8988T (cell line): ENCODE measurements at places on chromosomes 4 and X.

- no peak for DNase-seq
These were observed 116.8 kb upstream of the ZCCHC13 start for GRCh38 chrX:74187211-74187610.

GRCh38 chr4:28117084-28117682 lies 1256.5 kb downstream of the STIM2 start:
- DNase-seq = no peak

- DNase-seq = no peak
These were observed 1023.9 kb upstream of the GRID2 start for GRCh38 chr4:91279899-91280298.

GRCh38 chrX:151790481-151791160 lies 56.1 kb downstream of the CNGA2 start:
- no peak for DNase-seq

GRCh38 chr4:163679189-163679588 lies 184.7 kb downstream of the TMA16 start:
- peak; percentile 11 for DNase-seq

DNA sequence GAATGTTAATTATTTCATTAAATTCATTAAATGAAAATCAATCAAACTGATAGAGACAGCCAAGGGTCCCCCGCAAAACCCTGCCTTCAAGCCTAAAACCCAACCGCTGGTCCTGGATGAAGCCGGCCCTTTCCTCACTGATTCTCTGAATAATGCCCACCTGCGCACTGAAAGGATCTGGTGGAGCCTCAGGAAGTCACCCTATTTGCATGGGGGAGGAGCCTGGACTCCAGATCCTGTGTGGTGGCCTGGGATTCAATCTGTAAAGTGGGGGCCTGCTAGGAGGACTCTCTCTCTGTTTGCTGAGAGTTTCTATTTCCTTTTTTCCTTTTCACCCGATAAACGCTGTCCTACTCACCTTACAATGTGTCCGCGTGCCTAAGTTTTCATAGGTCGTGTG lies 97.9 kb upstream of the ADAMTS3 start:
- DNase-seq = no peak

DNA sequence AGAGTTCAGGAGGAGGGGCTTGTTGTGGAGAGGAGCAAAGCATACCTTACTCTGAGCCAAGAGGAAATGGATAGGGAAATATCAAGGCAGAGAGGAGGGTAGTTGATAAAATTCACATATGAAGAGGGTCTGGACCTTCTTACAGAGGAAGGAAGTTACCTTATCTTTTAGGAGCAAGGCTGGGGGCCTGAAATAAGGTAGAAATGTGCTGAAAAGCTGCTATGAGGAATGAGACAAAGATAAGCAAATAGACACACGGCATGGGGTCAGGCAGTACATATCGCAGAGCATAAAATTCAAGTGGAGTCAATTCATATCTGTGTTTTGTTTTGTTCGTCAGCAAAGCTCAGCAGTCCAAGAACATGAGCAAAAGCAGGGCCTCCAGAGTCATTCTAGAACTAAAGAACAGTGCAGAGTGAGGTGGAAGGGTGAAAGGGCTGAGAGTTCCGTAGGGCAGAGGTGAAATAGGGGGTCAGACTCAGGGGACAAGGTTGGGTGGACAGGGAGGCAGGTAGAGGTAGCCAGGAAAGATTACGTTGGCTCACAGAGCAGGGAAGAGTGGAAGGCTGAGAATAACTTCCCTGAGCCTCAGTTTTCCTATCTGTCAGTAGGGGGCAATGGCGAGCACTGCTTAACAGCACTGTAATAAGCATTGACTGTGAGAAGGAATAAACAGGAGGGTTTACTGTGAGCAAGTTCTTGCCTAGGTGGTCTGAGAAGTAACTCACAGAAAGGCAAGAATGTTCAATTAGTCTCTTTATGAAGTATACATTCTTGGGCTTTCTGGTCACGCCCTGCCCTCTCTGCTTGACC lies 9.2 kb downstream of the VSIG4 start:
- DNase-seq = no peak

DNA sequence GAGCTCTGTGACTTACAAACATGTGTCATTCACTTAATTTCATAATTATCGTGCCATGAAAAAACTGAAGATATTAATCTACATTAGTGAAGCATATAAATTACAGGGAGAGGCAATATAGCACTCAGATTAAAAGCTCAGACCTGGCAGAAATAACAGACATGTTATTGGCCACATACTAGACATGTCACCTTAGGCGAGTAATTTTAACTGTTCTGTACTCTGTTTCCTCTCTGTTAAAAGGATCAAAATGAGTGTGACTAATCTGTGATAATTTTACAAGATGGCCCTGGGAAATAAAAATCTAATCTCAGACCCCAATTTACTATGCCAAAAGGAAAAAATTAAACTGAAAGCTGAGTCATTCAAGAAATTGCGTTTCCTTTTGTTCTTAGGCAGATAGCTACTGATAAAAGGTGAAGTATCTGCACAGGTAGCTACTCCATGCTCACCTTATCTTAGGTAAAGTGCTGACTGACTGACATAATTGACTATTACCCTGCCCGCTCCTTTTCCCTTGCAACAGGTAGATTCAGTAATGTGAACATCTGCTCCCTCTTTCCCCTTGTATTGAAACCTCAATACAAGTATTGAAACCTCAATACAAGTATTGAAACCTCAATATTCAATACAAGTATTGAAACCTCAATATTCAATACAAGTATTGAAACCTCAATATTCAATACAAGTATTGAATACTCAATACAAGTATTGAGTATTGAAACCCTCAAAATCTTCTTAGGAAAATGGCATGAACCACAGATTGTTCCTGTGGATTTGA lies 33.2 kb downstream of the RELL1 start:
- no peak for DNase-seq

DNA sequence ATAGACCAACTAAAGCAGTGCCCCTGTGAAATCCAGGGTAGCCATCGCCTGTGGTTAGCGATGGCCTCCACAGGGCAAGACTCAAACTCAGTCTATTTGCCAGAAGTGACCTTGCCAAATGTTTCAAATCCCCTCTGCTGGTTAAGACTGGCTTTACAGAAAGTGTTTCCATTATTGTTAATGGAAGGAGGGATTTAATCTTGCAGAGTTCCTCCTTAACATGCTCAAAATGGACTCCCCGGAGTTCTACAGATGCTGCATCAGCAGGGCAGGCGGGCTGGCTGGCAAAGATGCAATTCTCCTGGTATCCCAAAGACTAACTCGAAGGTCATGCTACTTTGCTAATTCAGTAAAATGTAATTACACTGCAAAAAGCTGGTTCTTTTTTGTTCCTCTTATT lies 313.0 kb upstream of the SLC7A11 start:
- DNase-seq = no peak
